Fibroblast of skin of right biceps (primary cell): ENCODE measurements at places on chromosomes 1 and 21.
A peak's percentile ranks its signal among the peaks of the same experiment; 100 is the strongest.

DNA sequence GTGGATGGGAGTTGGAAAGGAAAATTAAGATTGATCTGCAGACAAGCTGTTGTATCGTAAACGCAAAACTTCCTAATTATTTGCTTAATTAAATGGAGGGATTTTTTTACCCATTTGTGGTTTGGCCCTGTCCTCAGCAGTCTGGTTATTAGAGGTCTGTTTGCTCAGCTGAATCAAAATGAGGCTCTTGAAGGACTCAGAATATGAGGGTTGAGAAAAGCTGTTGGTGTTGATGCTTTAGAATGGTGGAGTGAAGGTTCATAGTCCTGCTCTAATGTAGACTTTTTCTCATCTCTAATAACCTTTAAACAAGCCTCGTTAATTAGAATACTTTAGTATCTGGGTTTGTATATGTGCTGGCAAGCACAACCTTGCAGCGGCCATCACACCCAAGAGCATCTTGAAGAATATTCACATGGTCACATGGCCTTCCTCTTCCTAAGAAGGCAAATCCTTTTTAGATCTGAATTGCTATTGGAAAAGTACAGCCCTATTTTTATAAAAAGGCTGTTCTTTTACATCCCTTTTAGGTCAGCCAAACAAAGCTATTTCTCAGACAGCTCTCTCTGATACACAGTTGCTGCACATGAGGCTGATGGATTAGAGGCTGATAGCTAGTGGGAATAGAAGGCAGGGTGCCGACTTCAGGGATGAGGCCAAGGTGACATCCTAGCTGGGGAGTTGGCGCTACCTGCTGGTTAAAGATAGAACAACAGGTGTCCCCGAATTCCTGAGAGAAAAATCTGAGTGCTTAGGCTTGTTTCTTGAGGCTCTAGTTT is 53.8 kb downstream of the MACF1 start:
- peak; percentile 67 for DNase-seq

- DNase-seq: peak; percentile 98
Observed at GRCh38 chr1:156751757-156752481, 444 bp upstream of the HDGF start.

DNA sequence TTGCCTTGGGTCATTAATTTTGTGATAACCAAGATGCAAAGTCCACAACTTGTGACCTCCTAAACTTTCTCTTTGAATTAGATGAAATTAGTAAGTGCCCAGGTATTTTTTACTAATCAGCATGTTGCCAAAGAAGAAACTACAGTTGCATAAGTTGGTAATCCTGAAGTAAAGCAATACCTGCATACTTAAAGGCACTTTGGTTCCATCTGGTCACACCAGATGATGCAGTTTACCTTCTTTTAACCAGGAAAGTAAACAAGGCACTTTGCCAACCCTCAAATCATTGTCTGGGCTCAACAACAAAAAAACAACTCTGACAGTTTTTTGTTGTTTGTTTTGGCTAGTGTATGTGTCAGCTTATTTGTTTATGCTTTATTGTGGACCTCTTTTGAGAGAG is 55.5 kb upstream of the DYNLT5 start:
- no peak for DNase-seq

DNA sequence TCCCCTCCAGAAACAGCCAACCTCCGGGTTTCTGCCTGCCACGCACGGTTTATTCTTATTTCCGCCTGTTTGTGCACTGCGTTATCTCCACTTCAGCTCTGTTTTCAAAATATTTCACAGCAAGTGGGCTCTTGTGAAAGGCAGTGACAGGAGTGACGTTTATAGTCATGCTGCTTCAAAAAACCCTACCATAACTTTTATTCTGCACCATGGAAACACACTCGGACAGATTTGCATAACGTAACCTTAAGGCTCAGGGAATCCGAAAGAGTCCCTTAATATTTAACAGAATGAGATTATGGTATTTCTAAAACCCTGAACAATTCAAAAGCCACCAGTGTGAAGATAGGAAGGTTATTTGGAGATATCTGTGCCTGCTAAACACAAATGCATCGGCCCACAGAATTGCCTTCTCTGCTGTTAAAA is 782 bp upstream of the SDE2 start:
- no peak for DNase-seq

DNA sequence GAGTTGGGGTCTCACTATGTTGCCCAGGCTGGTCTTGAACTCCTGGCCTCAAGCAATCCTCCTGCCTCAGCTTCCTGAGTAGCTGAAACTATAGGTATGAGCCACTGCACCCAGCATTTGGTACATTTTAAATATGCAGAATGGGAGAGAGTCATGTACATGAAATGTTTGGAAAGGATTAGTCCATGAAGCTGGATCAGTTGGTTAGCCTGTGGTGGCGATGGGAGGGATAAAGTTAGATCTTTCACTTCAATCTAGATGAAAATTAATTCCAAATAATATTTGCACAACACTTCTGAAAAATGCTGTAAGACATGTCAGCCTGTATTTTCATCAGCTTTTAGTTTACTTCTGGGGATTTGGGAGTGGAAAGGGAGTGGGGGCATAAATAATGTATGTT is 188.9 kb downstream of the HUNK start:
- no peak for DNase-seq

DNA sequence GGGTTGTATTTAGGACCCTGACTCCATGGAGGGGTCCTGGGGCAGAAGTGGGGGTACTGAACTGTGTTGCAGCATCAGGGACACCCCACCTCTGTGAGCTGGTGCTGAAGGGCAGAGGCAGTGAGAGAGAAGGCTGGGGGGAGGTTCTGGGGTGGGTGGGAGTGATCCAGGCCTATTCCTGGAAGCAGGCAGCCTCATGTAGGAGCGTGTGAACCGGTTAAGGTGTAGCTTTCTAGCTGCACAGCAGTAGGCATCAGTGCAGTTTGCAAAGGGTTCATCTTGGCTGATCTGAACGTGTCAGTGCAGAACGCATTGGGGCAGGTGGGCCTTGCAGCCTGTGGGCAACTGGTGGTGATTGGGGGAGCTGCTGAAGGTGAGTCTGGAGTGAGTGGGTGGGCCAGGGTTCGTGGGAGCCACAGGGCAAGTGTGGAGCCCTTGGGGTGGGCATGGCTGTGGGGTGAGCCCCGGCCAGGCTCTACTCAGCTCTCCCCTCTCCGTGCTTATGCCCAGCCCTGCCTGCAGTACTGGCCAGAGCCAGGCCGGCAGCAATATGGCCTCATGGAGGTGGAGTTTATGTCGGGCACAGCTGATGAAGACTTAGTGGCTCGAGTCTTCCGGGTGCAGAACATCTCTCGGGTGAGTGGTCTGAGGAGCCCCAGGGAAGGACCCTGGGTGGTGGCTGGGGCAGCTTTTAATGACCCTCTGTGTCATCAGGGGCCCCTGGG is 86.7 kb downstream of the PTPRU start:
- DNase-seq: no peak

DNA sequence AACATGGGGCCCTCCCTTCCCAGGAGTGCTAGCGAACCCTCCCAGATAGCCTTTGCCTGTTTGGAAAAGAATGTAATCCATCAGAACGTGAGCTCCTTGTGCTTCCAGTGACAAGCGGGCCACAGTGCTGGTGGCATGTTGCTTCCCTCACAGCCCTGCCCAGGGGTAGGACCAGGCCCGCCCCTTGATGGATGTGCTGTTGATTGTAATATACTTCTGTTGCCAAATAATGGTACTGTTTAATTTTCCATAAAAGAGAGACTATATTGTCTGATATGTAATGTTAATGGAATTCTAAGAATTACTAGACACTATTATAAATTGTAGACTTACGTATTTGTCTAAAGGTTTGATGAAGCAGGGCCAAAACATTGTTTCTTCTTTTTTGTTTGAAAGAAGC is 16.4 kb downstream of the ATP5PO start:
- peak; percentile 58 for DNase-seq

GRCh38 chr21:44456915-44457736 is 1.8 kb downstream of the LRRC3 start:
- no peak for DNase-seq

GRCh38 chr1:81449786-81450185 is 350.9 kb upstream of the ADGRL2 start:
- DNase-seq: peak; percentile 9

GRCh38 chr1:108050158-108050557 is 85.2 kb upstream of the VAV3 start:
- DNase-seq: no peak

- DNase-seq: no peak
Observed at GRCh38 chr21:34924771-34925419, 124.2 kb downstream of the RUNX1 start.

DNA sequence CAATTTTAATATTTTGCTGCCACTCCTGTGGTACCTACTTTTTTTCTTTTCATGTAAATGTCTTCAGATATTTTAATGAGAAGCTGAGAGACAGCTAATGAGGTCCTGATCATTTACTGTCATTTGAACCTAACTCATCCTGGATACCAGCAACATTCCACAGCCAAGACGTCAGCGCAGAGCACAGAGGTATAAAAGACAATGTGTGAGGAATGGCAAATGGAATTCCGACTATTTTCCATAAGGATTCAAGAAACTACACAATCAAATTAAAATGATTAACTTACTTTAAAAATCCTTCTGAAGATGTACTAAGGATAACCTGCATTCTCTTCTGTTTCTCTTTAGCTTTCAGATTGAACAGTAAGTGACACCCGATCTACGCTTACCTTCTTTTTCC is 38.8 kb downstream of the HEATR1 start:
- DNase-seq: peak; percentile 25

DNA sequence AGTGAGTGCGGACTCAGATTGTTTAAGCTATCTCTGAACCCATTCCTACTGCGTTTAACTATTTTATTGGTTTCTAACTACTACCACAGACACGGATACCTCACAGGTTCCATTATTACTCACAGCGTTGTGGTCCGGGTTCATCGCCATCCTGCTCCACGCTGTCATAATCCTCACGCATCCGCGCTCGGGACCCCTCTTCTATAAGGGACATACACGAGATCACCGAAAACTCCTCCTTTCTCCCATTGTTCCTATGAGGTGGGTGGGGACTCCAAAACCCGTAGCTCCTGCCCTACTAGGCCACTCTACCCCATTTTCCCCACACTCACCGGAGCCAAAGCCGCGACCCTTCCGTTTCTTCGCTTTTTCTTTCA is 610 bp downstream of the RBM8A start:
- DNase-seq: no peak

GRCh38 chr1:231310391-231310934 is 27.2 kb downstream of the EXOC8 start:
- no peak for DNase-seq

DNA sequence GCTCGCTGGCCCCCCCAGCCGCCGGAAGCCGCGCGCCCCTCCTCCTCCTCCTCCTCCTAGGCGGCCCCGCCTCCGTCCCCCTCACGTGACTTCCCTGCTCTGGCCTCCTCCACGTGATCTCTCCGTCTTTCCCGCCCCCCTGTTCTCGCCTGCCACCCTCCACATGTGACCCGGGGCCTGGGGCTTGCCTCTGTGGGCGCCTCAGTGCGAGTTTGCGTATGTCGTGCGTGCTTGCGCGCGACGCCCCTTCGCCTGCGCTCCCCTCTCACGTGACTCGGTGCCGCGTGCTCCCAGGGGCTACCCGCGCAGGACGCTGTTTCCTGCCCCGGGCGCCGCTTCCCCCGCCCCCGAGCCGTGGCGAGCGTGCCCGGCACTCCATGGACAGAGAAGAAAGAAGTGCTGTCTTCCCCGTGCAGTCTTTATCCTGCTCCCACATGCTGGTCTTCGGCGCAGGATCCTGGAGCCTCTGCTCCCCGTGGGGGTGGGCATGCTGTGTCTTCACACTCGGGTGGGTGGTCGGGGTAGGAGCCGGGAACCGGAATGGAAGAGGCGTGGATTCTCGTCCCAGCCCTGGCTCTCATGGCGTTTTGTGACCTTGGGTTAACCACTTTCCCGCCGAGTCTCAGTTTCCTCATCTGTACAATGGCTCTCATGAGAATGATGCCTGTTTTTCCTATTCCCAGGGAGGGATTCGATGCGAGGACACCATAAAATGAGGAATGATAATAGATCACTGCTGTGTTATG is 431 bp upstream of the UBE2Q1 start:
- DNase-seq: peak; percentile 99

GRCh38 chr1:156816561-156817328 is at the start of gene SH2D2A:
Gene SH2D2A (minus strand): TSS chr1:156816848. CDS start chr1:156816708, 140 bp downstream.
- DNase-seq: peak; percentile 70

- peak; percentile 47 for DNase-seq
Observed at GRCh38 chr1:165129568-165130164, 226.8 kb downstream of the LMX1A start.

DNA sequence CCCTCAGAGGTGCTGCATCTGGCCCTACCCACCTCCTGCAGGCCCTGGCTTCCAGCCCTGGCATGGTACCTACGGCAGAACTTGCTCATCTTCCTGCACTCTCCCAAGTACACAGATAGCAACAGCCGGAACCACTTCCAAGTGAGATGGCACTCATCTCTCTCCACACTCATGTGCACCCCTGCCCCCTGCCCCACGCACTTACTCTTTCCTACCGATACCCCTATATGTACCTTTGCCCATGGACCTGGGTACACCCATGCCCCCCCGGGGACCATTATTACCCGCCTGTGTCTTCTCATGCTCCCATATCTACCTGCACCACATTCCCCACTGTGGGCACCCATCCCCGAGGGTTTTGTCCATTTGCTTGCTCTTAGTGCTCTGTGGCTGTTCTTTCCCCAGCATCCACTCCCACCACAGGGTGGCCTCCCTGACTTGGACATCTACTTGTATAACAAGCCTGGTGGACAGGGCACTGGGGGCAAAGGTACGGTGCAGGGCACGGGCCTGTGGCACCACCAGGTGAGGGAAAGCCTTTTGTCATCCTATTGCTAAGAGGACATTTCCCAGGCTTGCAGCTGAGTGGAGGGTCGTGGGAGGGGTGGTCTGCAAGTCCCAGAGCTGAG is 14.7 kb downstream of the HYI start:
- no peak for DNase-seq

GRCh38 chr1:181113059-181113641 is 24.6 kb downstream of the IER5 start:
- DNase-seq: peak; percentile 55

GRCh38 chr1:14961661-14962267 is 191.8 kb upstream of the TMEM51 start:
- no peak for DNase-seq

- DNase-seq: no peak
Observed at GRCh38 chr1:41293779-41294178, 51.7 kb upstream of the SCMH1 start.

GRCh38 chr1:197305925-197306324 is 37.9 kb downstream of the CRB1 start:
- no peak for DNase-seq

DNA sequence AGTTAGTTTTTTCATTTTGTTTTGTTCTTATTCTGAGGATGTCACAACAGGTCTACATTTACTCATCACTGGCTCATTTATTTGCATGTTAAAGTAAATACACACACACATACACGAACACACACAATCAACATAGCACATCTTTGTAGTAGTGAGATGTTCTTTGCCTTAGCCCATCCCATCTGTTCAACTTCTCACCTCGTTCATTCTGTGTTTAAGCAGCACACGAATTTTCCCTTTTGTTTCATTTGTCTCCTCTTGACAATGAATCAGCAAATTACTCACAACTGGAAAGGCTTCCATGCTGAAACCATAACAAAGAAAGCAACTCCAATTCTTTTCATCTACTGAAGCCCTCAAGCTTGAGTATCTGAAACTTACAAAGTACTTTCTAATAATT is 133.3 kb upstream of the CHRM3 start:
- DNase-seq: no peak
